ENCODE measurements at places on chromosomes 3 and 15.

GRCh38 chr3:63324621-63325020, 46.5 kb downstream of the SYNPR start:
- no peak for DNase-seq

DNA sequence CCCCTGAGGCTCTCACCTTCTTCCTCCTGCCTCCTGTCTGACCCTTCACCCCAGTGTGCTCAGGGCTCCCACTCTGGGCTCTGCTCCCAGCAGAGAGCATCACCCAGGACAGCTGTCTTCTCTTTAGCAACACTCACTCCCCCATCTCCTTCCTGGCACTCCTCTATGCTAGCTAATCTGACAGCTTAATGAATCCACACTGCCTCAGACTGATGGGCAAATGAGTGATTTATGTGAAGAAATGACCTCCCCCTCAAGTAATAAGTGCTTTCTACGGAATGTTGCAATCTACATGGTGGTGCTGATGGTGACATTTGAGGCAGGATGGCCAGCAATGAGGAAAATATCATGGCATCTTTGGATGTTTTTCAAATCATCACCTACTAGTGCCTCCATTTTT, 83.6 kb downstream of the LSM3 start:
- DNase-seq: no peak

DNA sequence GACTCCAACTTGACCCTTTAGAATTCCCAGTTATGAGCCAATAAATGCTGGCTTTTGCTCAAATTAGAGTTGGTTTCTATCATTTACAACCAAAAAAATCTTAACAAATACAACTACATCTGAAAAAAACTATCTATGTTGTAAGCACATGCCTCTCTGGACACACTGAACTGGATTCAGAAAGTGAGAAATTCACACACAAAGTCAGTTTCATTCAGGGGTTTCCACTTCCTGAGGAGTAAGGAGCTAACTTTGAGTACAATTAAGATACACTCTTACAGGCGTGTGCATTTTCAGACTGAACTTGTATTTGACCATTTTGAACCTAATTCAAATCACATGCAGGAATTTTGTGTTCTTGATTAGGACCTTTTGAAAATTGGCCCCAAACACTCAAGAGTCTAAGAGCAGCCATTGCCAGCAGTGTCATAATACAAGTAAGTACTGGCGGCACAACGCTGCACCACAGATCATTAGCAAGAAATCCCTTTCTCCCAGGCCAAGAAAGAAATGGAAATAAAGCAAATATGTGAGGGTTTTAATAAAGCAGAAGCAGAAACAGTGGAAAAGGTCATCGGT, 31.2 kb downstream of the LINS1 start:
- DNase-seq: no peak

DNA sequence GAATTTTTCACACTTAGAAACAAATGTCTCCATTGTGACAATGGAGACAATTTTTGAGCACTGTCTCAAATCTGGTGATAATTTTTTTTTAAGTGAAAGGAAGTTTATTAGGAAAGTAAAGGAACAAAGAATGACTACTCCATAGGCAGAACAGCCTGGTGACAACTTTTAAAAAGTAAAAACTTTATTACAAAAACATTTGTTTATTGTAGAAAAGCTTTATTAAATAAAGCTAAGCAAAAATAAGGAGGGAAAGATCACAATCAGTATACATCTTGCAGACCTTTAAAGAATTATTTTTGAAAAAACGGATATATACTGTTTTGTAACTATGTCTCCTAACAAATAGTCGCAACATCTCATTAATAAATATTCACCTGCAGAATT, 688 bp upstream of the OXSM start:
- no peak for DNase-seq

DNA sequence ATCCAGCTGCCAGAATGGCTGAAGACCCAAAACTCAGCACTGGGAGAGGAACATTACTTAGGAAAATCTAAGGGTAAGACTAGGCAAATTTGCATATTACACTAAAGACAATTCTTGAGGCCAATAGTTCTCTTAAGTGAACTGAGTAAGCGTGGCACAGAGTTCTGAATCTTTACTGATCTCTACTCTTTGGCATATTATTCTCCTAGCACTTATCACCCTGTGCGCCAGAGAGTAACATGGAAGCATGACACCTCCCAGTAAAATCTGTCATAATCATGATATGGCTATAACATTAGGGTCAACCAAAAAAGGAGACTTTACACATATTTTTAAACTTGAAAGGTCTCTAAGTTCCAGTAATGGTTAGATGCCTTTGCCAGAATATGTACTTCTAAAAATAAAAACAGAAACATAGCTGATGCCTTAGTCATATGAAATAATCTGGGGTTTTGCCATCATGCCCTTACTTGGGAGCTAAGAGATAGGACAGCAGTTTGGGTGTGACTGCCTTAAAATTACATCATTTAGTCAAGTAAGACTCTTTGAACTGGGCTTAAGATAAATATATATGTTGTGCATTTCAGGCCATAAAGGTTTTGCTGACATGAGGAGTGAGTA, 290.5 kb downstream of the PLCL2 start:
- no peak for DNase-seq

DNA sequence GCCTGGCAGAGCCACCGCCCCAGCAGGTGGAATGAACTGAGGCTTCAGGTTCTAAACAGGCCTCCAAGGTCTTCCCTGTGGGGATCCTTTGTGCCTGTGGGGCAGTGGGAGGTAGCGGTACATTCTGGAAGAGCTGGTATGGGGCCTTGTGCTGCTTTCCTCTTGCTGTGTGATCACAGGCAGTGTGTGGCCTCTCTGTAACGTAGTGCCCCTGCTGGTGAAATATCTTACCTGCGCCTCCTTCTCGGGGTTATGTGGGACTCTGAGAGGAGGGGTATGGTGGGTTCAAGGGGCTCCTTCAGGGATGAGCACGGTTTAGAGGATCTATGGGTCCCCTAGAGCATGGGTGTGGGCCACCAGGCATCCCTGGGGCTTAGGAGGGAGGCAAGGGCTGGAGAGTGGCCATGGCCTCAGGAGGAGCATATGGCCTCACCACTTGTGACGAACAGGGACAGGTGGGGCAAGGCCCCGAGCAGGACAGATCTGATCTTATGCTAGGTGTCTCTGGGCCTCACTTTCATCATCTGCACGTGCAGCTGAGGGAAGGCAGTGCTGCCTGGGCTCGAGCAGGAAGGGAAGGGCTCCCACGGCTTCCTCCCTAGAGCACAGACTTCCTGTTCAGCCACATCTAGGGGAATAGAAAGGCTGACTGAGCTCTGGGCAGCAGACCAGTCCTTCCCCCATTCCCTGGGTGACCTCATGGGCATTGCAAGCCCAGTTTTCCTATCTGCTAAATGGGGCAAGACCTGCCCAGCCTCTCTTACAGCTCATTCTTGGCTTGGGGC, 1.9 kb upstream of the ALS2CL start:
- DNase-seq: no peak

DNA sequence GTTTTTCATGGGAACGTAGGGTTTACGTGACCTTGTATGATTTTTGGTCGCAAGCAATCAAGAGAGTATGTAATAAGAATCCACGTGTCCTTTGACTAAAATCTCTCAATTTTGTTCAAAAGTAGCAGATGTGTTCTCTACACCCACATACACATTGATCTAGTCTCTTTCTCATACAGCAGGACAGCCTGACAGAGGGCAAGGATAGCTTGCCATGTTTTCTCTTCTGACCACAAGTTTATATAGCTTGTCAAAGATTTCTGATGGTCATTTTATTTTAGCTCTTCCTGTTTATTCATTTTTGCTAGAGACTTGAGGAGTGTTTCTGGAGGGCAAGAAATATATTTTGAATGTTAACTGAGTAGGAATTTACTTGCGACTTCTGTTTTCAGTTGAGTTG, 570.2 kb upstream of the ALCAM start:
- DNase-seq: no peak

DNA sequence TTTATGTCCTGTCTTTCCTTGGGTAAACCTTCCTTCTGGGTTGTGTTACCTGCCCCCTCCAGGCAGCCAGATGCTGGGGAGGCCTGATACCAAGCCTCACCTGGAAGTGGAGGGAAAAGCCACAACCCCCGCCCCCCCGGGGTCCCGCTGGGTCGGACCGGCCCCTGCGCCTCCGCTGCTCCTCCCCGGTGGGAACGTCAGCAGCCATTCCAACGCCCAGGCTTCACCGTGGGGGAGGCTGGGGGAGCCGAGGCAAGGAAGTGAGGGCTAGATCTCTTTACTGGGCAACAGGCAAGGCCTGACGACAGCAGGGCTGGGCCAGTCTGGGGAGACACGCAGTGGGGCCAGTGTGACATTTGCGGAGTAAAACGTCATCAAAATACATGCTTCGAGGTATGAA, 53.0 kb upstream of the SNRPA1 start:
- DNase-seq: no peak

GRCh38 chr3:105791131-105791530, 77.7 kb downstream of the CBLB start:
- no peak for DNase-seq

- DNase-seq: no peak
Observed at GRCh38 chr15:74857671-74858368, 14.9 kb upstream of the ULK3 start.

DNA sequence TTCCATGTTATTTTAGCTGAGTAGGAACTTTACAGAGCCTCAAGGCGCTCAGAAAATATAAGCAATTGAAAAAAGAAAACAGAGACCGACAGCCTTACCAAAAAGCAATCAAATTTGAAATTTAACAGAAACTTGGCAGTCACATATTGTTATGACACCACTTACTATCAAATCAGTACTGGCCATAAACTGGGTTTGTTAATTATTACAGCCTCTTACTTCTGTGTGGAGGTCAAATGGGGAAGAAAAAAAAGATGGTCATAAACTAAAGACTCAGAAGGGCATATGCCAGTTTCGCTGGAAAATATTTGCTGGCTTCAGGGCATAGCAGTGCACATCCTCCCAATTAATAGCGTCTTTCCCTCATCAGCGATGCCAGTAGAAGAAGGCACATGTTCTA, 45.5 kb upstream of the SUCLG2 start:
- no peak for DNase-seq

GRCh38 chr3:126373146-126373613, 16.0 kb upstream of the KLF15 start:
- DNase-seq: no peak

DNA sequence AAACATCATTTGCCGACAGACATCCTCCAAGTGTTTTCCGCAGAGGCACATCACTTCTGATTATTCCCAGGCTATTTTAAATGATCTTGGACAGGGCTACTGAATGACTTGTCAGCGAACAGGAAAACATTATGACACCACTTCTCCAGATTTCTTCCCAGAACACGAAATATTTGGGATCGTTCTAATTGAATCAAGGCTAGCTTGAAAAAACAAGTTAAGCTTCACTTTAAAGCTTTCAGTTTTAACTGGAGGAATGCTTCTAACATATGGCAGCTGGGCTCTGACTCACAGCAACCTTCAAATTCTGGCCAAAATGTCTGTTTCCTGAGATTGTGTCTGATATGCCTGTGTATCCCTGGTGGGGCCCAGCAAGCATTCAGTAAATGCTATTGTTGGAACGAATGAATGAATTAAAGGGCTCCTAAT, 127.0 kb upstream of the ICE2 start:
- DNase-seq: no peak

- DNase-seq: no peak
Observed at GRCh38 chr15:99844150-99844549, 110.9 kb upstream of the LYSMD4 start.
